Mesendoderm (in vitro differentiated cells): ENCODE measurements at places on chromosomes 5 and 9.
A peak's percentile ranks its signal among the peaks of the same experiment; 100 is the strongest.

DNA sequence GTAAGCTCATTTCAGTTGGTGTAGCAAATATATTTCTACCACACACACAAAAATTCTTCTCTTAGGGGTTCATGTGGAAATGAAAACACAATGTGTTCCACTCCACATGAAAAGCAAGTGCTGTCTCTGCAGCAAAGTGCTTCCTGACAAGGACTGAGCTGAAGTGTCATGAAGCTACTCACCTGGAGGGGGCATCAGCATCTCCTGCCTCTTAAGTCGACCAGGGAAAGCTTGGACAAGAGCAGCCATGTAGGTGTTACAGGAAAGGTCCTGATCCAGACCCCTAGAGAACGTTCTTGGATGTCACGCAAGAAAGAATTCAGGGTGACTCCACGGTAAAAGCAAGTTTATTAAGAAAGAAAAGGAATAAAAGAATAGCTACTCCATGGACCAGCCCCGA is 62.8 kb downstream of the SV2C start:
- peak; percentile 78 for DNase-seq
- H3K36me3 ChIP-seq: no peaks in the 10 kb centered on the region
- H3K4me1 ChIP-seq: no peaks in the 10 kb centered on the region
- no peaks in the 10 kb centered on the region for H3K27me3 ChIP-seq
- H3K4me3 ChIP-seq: no peak overlapping the region

- no peaks in the 10 kb centered on the region for H3K36me3 ChIP-seq
- no peak overlapping the region for H3K27ac ChIP-seq
- H3K27me3 ChIP-seq: no peaks in the 10 kb centered on the region
- peak; percentile 69 for DNase-seq
- H3K4me3 ChIP-seq: no peak overlapping the region
- peaks cover 5% of the 10 kb centered on the region for H3K4me1 ChIP-seq
Observed at GRCh38 chr5:123511290-123511647, 708 bp upstream of the CSNK1G3 start.

DNA sequence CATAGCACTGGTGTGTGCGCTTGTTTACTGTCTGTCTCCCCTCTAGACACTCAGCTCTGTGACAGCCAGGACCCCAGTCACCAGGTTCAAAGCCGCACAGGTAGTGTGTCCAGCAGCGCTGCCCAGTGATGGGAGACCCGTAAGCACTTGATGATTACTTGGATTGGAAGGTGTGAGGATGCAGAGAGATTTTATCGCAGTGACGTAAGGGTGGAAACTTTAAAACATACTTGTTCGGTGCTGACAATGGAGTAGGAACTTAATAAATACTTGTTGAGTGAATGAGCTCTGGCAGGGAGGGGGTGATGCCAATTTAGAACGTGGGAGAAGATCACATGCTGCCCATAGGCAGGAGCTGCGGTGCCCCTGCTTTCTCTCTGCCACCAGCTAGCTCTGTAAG is 99.2 kb upstream of the PITX1 start:
- no peaks in the 10 kb centered on the region for H3K27me3 ChIP-seq
- no peak for DNase-seq
- H3K4me3 ChIP-seq: no peak overlapping the region
- no peaks in the 10 kb centered on the region for H3K36me3 ChIP-seq

GRCh38 chr5:14353726-14354474 is 210.8 kb downstream of the TRIO start:
- peaks cover 17% of the 10 kb centered on the region for H3K4me1 ChIP-seq
- no peak overlapping the region for H3K4me3 ChIP-seq
- H3K27me3 ChIP-seq: no peaks in the 10 kb centered on the region
- H3K27ac ChIP-seq: no peak overlapping the region
- DNase-seq: no peak
- peaks cover 1% of the 10 kb centered on the region for H3K36me3 ChIP-seq

- no peaks in the 10 kb centered on the region for H3K27me3 ChIP-seq
- no peak overlapping the region for H3K4me3 ChIP-seq
- no peak for DNase-seq
- no peak overlapping the region for H3K27ac ChIP-seq
- no peaks in the 10 kb centered on the region for H3K36me3 ChIP-seq
Observed at GRCh38 chr5:150122158-150122510, 33.5 kb downstream of the PDGFRB start.

DNA sequence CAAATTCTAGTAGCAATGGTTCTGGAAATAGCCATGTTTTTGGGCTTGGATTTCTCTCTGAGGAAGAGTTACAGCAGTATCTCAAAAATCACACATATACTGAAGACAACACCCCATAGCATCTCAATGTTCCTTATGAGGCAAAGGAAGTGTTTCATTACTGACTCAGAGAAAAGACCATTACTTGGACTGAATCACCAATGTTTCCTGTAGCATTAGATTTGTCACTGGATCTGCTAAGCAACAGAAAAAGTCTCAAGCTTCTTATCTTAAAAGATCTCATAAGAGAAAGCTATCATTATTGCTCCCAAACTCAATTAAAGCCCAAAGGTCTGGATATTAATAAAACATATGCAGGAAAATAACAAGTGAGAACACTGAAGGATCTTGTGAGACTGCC is 272.4 kb downstream of the ADAMTS6 start:
- H3K4me1 ChIP-seq: no peaks in the 10 kb centered on the region
- H3K36me3 ChIP-seq: no peaks in the 10 kb centered on the region
- no peak overlapping the region for H3K27ac ChIP-seq
- H3K27me3 ChIP-seq: no peaks in the 10 kb centered on the region
- no peak overlapping the region for H3K4me3 ChIP-seq
